ENCODE measurements at places on chromosomes 12 and 14. TPM values are rescaled to one million over a fixed set of nuclear protein-coding genes. Genes with fewer than 3 reads are reported as not detected.

Gene PLEKHG7
- polyA plus RNA-seq = not detected

Gene CACNA1C
- not detected for polyA plus RNA-seq

Gene LAG3
- polyA plus RNA-seq = 0.09 TPM

DNA sequence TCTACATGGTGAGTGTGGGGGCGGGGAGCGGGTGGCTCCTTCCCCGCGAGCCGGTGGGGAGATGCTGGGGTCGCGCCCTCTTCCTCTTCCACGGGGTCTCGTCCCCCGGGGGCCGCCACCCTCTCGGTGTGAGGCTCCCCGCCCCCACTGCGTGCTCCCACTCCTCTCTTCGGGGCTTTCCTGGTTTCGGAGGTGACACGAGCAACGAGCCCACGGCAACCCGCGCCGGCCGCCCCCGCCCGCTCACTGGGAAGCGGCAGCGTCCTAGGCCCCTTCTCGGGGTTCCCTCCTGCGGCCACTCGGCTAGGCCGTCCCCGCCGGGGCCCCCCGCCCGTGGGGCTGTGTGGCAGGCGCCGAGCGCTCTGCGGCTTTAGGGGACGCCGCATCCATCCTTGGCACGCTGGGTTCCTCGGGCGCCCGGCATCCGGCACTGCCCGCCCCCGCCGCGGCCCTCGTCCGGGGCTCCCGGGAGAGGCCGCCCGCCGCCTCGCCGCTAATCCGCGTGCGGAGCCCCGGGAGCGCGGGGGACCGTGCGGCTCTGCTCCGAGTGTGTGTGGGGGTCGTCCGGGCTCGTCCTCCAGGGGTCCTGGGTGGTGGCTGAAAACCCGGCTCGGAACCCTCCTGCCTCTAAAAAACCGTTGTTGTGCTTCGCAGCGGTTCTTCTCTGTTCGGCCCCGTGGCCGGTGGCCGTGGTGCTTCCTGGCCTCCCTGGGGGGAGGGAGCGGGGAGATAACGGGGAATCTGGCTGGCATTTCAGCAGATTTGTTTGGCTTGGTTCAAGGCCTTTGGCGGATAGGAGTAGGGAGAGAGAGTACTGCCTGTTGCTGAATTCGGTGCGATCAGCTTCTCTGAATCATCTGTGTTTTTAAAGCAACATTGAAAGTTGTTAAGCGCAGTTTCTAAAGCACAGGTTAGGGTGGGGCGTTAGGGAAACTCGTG lies 1.0 kb downstream of the PCNX1 start:
- no peak for DNase-seq

DNA sequence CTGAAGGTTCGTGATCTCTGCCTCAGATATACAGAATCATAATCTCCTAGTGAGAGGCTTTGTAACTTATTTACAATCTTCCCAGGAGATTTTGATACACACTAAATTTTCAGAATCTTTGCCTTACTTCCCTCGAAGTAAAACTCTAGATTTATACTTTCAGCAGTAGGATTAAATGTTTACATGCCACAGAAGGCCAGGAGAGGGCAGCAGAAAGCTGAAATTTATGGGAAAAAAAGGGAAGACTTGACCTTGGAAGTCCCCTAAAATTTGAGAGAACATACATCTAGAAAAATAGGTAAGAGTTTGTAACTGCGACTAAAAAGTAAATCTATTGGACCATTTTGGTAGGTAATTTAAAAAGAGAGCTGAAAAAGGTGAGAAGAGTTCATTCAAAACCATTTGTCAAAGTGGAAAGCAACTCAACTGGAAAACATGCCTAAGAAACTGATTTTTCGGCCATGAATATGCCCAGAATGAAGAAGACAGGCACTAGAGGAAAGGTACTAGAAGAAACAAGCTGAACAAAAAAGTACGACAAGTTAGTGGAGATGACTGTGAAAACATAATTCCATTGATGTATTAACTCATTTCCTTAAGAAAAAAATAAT lies 242.0 kb upstream of the MDGA2 start:
- DNase-seq = no peak

DNA sequence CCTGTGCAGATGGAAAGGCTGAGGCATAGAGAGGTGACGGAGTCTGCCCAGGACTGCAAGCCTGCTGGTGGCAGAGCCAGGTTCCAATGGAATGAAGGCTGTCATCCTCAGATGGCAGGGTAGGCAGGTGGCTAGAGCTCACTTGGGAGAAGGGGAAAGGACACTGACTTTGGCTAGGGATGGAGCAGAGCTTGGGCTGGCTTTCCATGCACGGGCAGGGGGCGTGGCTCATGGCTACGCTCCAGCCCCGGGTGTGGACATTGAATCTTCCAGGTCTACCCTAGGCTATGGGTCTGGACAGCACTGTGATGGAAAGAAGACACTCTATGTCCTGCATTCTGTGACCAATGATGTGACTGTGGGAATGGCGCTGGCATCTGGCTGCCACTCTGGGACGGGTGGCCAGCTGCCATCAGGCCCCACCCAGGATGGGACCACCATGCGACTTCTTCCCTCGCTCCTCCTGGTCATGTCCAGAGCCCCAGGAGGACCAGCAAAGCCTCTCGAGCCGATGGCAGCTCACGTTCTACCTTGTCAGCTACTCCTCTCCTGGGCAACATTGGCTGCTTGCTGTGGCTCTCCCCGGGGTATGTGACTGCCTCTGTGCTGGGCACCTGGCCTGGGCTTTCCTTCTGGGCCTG lies 398.7 kb downstream of the TMEM121 start:
- DNase-seq = no peak

- no peak for DNase-seq
Measured at GRCh38 chr14:51921026-51921425, 60.6 kb downstream of the GNG2 start.

GRCh38 chr12:684416-684815 lies 21.2 kb upstream of the NINJ2 start:
- no peak for DNase-seq

- DNase-seq = no peak
Measured at GRCh38 chr14:76993752-76994151, 34.8 kb downstream of the IRF2BPL start.

DNA sequence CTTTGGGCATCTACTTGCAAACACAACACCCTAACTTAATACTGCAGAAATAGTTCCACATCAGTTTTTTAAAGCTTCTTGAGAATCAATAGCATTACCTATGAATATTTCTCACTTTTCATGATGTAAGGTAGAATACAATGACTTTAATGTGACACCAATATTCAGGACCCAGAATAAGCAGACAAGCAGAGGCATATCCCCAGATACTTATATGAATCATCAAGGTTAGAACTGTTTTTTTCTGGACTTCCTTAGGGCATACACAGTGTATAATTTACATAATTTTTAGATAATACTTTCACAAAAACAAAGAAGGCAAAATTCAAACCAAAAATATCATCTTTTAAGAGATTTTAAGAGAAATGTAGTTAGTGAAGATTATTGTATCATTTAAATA lies 885.8 kb downstream of the FSCB start:
- no peak for DNase-seq

DNA sequence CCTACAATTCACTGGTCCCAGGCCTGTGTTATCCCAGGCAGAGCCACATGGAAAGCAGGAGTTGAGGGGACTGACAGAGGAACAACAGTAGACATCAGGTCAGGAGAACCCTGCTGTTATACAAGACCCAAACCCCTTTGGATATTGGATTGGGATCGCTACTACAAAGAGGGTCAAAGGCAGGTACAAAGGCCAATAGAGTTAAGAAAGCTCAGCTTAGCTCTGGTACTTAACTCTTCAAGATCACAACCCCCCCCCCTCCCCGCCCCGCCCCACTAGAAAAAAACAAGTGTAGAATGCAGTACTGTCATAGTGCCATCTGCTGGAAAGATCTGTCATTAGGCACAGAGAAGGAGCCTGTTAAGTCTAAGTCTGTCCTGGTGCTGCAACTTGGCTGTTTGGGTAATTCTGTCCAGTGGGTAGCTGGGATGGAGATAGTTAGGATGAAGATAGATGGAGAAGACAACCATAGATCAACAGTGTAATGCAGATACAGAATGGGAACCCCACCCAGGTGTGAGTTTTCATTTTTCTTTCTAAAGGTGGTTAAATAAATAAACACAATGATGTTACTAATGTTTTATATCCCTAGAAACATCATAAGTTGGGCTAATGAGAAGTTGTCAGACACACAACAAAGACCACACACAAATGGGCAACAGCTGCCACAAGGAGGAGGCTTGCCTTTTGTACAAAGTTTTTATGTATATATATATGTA lies 17.2 kb downstream of the REM2 start:
- DNase-seq = no peak

- DNase-seq = no peak
Measured at GRCh38 chr12:80936353-80936641, 1.4 kb downstream of the LIN7A start.

DNA sequence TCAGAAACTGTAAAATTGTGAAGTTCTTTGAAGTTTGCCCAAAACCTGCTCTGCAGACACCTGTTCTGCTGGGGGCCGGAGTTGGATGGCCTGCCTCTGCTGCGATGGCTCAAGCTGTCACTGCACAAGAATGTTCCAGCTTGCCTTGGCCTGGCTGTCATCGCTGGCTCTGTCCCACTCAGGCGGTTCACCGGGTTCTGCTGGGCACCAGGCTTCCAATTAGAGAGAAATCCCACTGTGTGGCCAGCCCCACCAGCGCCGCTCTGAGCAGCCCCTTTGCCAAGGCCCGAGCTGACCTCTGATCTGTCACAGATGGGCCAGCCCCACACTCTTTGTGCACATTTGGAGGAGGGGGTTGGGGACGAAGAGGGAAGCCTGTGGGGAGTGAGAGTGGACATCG lies 71.7 kb upstream of the GPATCH2L start:
- DNase-seq = no peak

- DNase-seq = no peak
Measured at GRCh38 chr12:121630791-121631355, 4.5 kb downstream of the ORAI1 start.

- DNase-seq = peak; percentile 41
Measured at GRCh38 chr12:46360908-46361666, 11.5 kb downstream of the SLC38A2 start.

DNA sequence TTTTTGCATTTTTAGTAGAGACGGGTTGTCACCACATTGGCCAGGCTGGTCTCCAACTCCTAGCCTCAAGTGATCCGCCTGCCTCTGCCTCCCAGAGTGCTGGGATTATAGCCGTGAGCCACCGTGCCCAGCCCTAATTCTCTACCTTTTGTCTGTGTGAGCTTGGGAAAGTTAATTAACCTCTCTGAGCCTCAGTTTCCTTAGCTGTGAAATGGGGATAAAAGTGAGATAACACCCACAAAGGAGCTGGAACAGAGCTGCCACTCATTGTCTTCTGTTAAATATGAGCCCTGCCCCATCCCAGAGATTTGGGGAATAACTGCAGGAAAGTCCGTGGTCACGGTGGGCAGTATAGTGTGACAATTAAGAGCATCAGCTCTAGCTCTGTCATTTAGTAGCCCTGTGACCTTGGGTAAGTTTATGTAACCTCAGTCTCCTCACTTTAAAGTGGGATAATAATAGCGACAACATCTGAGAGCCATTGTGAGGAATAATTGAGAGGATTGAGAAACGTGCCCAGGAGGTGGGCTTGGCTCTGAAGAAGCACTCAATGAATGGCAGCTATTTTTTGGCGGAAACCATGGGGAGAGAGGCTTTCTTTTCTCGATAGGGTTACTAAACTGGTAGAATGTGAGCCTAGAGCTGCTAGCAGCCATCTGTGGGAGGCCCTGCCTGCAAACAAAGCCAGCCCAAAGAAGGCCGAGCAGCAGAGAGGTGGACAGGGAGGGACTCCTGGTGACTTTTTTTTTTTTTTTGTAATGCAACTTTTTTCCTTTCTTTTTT lies 60.8 kb upstream of the MED13L start:
- no peak for DNase-seq

DNA sequence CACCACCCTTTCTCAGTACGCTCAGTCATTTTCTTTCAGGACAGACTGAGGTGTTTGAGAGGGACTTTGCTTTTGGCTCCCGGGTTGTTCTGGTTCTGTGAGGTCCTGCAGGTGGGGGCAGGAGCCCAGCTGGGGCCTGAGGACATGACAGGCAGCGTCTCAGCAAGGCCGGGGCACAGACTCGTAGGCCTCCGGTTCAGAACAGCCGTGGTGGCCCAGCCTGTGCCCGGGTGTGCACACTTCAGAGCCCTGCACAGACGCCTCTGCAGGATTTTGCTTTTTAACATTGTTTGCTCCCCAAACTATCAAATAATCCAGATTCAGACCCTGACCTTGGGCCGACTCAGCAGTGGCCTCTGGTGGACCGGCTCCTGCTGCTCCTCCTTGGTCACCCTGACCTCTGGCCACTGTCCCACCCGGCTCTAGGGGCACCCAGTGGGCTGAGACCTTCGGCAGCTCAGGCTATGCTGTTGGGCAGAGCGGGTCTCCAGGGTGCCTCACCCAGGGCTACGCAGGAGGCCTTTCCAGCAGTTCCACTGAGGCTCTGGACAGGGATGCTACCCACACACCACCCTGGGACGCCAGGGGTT lies 65.2 kb downstream of the ADGRD1 start:
- DNase-seq = no peak

- DNase-seq = no peak
Measured at GRCh38 chr12:68792952-68793351, 15.0 kb upstream of the MDM2 start.

DNA sequence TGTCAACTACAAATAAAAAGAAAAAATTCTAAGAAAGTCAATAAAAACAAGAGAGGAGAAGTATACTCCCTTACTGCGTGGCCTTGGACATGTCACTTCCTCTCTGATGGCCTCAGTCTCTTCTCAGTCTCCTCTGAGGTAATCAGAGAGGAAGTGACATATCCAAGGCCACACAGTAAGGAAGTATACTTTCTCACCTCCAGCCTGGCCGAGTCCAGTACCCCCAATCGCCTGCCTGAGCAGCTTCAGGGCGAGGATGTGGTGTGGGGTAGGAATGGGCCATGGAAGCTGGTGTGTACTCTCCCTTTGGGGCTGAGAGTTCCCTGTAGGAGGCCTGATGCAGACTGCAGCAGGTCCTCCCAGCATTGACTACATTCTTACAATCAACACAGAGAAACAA lies 15.8 kb downstream of the VDR start:
- DNase-seq = no peak

GRCh38 chr12:66508025-66508424 lies 170.9 kb downstream of the GRIP1 start:
- DNase-seq = no peak

GRCh38 chr14:91891721-91892220 lies 24.4 kb upstream of the TC2N start:
- DNase-seq = no peak

- no peak for DNase-seq
Measured at GRCh38 chr12:24751181-24751580, 197.7 kb downstream of the BCAT1 start.

DNA sequence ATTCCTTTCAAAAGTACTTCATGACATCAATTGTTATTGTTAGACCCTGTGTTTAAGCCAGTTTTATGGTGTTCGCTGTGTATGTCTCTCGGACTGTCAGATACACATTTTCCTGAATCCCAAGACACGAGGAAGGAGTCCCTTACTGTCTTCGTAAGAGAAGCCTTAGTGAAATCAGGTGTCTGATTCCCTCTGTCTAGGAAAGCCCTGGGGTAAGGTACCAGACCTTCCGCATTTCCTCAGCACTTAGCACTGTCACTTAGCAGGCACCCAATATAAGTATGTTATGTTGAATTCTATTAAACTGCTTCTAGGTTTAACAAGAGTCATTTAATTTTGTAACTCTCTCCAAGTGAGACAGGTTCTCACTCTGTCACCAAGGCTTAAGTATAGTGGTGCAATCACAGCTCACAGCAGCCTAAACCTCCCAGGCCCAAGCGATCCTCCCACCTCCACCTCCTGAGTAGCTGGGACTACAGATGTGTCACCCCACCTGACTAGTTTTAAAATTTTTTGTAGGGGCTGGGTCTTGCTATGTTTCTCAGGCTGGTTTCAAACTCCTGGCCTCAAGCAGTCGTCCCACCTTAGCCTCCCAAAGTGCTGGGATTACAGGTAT lies 111.0 kb downstream of the BBS10 start:
- DNase-seq = no peak
